ENCODE measurements at places on chromosomes 5 and 9. TPM values are rescaled to one million over a fixed set of nuclear protein-coding genes. Genes with fewer than 3 reads are reported as not detected.
A peak's percentile ranks its signal among the peaks of the same experiment; 100 is the strongest.

Gene OTP
- not detected for total RNA-seq

Gene ANKRD31
- total RNA-seq: not detected

Gene SAPCD2
- total RNA-seq: 5.9 TPM

Gene RAPGEF1
- 28.2 TPM for total RNA-seq

Gene LRRC8A
- 58.7 TPM for total RNA-seq

Gene RORB
- 1.3 TPM for total RNA-seq

Gene PDE6A
- not detected for total RNA-seq

DNA sequence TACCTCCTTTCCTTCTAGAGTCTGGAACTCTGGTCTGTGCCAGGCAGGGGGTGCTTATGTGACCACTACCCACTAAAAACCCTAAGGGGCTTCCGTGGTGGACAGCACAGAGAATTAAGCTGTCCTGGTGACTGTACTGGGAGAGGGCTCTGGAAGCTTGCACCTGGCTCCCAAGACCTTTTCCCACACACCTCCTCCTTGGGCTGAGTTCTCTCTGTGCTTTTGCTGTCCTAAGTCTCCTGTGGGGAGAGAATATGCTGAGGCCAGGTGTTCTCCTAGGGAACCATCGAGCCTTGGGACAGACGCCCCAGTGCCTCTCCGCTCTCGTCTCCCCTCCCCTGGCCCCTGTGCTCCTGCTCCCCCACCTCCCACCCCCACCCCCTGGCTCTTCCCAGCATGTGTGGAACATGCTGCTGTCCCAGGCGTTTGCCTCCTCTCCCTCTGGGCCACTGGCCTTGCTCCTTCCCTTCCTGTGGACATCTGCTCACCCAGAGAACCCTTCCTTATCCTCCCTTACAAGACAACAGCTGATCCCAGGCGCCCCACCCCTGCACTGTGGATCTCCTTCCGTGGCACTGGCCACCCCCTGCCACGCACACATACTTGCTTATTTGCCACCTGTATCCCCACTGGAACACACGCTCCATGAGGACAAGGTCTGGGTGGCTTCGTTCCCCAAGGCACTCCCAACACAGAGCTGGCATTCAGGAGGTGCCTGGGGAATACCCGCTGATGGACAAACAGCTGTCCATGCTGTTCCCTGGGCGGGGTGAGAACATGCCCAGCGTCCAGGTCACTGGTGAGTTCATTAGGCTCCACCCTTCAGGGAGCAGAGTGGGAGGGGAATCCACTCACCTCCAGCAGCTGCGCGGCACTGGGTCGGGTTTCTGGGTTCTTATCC is 83.0 kb downstream of the STK10 start:
- no peak overlapping the region for H3K4me3 ChIP-seq
- DNase-seq: no peak
- no peaks in the 10 kb centered on the region for H3K27me3 ChIP-seq
- H3K4me1 ChIP-seq: no peaks in the 10 kb centered on the region
- H3K36me3 ChIP-seq: no peaks in the 10 kb centered on the region

DNA sequence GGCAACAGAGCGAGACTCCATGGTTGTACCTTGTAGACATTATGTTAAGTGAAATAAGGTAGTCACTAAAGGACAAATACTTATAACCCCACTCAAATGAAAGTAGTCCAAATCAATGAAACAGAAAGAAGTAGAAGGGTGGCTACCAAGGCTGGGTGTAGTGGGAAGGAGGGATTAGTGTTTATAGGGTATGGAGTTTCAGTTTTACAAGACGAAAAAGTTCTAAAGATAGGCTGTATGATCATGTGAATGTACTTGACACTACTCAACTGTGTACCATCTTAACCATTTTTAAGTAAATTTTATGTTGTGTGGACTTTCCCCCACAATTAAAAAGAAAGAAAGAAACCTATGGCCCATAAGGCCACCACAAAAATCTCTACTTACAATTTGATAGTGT is 32.2 kb downstream of the ALDH7A1 start:
- no peak overlapping the region for H3K27ac ChIP-seq
- no peak overlapping the region for H3K4me3 ChIP-seq
- H3K4me1 ChIP-seq: no peaks in the 10 kb centered on the region
- no peaks in the 10 kb centered on the region for H3K36me3 ChIP-seq
- no peaks in the 10 kb centered on the region for H3K27me3 ChIP-seq
- DNase-seq: no peak

DNA sequence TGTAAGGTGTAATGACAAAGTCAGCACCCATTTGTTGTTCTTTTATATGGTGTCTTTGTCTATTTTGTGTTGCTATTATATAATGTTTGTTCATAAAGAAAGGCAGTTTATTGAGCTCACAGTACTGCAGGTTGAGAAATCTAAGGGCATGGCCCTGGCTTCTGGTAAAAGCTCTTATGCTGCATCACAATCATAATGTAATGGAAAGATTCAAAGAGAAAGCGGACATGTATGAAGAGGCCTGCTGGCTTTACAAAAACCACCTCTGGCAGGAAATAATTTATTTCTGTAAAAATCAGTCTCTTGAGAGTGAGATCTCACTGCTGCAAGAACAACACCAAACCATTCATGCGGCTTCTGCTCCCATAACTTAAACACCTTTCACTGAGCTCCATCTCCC is 746.7 kb upstream of the FAM174A start:
- H3K27ac ChIP-seq: no peak overlapping the region
- no peak overlapping the region for H3K4me3 ChIP-seq
- H3K36me3 ChIP-seq: no peaks in the 10 kb centered on the region
- DNase-seq: no peak
- H3K4me1 ChIP-seq: no peaks in the 10 kb centered on the region

DNA sequence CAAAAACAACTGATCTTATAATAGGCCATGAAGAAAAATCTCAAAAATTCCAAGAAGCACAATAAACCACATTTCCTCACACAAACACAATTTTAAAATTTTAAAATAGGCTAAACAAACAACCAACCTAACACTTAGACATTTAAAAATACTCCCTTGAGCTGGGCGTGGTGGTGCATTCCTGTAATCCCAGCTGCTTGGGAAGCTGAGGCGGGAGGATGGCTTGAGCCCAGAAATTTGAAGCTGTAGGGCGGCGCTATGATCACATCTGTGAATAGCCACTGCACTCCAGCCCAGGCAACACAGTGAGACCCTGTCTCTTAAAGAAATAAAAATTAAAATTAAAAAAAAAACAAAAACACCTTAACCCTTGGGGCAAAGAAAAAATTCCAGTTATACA is 36.9 kb upstream of the TESK1 start:
- H3K4me1 ChIP-seq: no peaks in the 10 kb centered on the region
- H3K36me3 ChIP-seq: no peaks in the 10 kb centered on the region
- no peak for DNase-seq

DNA sequence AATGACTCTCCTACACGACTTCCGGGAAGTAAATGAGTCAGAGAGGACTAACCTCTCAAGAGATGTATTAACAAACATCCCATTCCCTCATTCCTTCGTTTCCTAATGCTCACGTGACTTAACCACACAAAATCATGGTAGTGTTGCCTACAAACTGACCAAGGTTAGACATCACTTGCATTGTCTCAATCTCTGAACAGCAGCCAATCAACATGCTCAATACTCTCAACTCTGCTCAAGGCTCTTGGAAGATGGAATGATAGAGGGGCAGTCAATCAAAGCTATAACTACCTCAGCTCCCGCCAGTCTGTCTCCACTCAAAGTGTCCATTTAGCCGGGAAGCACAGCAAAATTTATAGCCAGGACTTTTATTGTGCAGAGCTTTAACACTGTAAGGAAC is 143.8 kb upstream of the PIK3R1 start:
- no peaks in the 10 kb centered on the region for H3K27me3 ChIP-seq
- DNase-seq: no peak
- no peaks in the 10 kb centered on the region for H3K4me1 ChIP-seq
- H3K36me3 ChIP-seq: no peaks in the 10 kb centered on the region
- no peak overlapping the region for H3K27ac ChIP-seq

- no peak for DNase-seq
- H3K4me1 ChIP-seq: no peaks in the 10 kb centered on the region
- no peaks in the 10 kb centered on the region for H3K27me3 ChIP-seq
- no peak overlapping the region for H3K4me3 ChIP-seq
These were observed 41.8 kb upstream of the ROR2 start for GRCh38 chr9:91991721-91992341.

DNA sequence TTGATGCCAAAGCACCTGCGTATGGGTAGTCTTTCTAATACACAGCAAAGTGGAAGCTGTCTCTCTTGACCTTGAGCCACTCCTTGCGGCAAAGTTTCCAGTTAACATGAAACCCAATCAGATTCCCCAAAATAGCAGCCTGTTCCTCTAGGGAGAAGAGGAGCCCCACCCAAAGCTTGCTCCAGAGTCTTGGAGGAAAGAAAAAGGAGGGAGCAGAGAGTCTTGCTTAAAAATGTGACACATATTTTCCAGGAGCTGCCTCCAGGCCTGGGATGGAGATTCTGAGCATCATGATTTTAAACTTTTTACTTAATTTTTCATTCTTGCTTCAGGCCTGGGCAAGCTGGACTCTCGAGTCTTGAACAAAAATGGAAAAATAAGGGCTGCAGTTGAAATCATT is 223.5 kb upstream of the TNC start:
- DNase-seq: peak; percentile 17
- no peaks in the 10 kb centered on the region for H3K27me3 ChIP-seq
- no peaks in the 10 kb centered on the region for H3K4me1 ChIP-seq
- no peak overlapping the region for H3K4me3 ChIP-seq
- no peaks in the 10 kb centered on the region for H3K36me3 ChIP-seq
- no peak overlapping the region for H3K27ac ChIP-seq

DNA sequence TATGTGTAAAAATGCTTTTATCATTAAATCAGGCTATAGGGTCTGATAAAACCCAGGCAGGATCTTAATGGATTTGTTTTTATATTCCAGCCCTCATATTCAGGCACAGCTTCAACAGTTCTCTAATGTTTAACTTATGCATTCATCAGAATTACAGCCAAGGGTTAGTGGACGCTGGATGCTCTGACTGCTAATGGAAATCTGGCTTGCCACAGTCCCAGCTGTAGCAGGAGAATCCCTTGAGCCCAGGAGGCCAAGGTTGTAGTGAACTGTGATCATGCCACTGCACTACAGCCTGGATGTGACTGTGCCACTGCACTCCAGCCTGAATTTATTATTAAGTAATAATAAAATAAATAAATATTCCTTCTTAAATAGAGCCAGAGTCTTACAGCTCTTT is 98.0 kb downstream of the SLC25A46 start:
- no peak overlapping the region for H3K4me3 ChIP-seq
- H3K36me3 ChIP-seq: no peaks in the 10 kb centered on the region
- H3K27me3 ChIP-seq: no peaks in the 10 kb centered on the region
- no peak for DNase-seq
- no peaks in the 10 kb centered on the region for H3K4me1 ChIP-seq

GRCh38 chr9:133004999-133005760 is 25.6 kb upstream of the GTF3C5 start:
- no peak overlapping the region for H3K27ac ChIP-seq
- no peak overlapping the region for H3K4me3 ChIP-seq
- no peaks in the 10 kb centered on the region for H3K27me3 ChIP-seq
- no peaks in the 10 kb centered on the region for H3K36me3 ChIP-seq

DNA sequence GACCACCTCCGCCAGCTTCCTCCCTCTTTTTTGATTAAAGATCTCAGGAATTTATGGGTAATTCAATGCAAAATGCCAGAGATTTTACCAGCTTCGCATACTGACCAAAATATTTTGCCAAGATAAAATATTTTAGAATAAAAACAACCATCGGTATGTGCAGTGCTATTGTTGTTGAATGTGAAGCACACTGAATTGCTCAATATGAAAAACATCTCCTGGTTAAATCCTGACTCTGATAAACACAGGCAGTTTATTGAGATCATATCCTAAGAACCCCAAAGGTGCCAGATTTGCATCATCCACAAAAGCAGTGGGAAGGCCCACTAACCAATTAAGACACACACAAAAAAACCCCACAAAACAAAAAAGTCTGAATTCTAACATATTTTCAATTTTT is 202.4 kb downstream of the GLIS3 start:
- no peaks in the 10 kb centered on the region for H3K36me3 ChIP-seq
- H3K27ac ChIP-seq: no peak overlapping the region
- no peaks in the 10 kb centered on the region for H3K4me1 ChIP-seq
- DNase-seq: no peak
- no peaks in the 10 kb centered on the region for H3K27me3 ChIP-seq

GRCh38 chr5:60340326-60340725 is 359.6 kb downstream of the DEPDC1B start:
- no peak overlapping the region for H3K4me3 ChIP-seq
- no peaks in the 10 kb centered on the region for H3K36me3 ChIP-seq
- no peaks in the 10 kb centered on the region for H3K4me1 ChIP-seq
- no peaks in the 10 kb centered on the region for H3K27me3 ChIP-seq

DNA sequence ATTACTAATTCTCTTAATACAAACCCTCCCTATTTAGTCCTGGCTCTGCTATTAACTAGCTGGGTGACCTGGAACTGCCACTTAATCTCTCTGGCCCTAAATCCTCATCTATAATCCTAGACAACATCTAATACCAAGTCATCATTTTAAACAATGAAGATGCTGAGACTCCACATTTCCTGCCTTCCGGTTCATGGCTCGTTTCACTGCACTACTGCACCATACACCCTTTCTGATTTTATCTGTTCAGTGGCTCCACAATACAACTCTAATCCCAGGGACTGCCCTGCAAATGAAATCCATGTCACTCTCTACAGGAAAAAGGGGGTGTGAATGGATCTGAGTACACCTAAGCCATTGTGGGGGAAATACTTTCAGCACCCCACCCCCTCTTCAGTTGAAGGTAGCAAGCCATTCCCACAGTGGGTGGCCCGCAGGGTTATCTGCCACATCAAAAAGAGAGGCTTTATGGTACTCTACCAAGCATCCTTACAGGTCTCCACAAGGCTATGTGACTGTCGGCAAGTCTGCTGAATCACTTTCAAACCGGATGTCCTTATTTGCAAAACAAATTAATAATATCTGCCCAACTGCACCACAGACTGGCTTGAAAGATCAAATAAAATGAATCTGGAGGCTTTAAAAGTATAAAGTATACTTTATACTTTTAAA is 89.5 kb downstream of the EPB41L4A start:
- no peaks in the 10 kb centered on the region for H3K27me3 ChIP-seq
- no peak overlapping the region for H3K4me3 ChIP-seq
- H3K36me3 ChIP-seq: no peaks in the 10 kb centered on the region
- DNase-seq: no peak
- H3K4me1 ChIP-seq: no peaks in the 10 kb centered on the region
- no peak overlapping the region for H3K27ac ChIP-seq

GRCh38 chr5:176837707-176838115 is 27.4 kb downstream of the UNC5A start:
- no peaks in the 10 kb centered on the region for H3K4me1 ChIP-seq
- H3K27me3 ChIP-seq: no peaks in the 10 kb centered on the region
- DNase-seq: peak; percentile 77

Data from uterus (tissue), 4 donors.